ENCODE measurements at places on chromosomes 12 and 14.

DNA sequence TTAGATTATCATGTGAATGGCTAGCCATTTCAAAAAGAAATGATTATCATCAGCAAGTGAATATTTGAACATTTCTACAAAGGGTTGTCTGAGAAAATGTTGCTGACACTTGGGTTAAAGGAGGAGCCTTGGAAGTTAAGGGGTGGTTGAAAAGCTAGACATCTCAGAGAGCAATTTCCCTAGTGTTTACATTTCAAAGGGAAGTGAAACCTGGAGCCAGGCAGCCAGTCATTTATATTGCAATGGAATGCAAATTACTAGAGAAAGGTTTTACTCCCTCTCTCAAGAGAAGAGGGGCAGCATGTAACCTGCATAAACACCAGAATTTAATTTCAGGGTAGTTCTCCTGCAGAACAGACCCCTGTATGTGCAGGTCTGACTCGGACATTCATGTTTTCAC, 279.0 kb downstream of the SLC16A7 start:
- no peak for DNase-seq

DNA sequence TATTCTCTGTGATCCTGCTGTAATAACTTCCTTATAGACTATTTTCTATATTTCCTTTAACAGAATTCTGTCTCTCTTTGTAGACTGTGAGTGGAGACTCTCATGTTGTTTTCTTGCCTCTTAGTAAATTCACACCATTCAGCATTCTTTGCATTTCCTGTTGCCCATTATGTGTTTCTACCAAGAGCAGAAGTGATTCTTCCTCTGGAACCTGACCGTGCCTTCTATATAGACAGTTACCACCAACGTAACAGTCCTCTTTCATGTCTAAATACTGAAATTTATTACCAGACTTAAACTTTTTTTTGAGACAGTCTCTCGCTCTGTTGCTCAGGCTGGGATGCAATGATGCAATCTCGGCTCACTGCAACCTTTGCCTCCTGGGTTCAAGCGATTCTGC, 31.1 kb downstream of the METAP2 start:
- no peak for DNase-seq

GRCh38 chr14:36424478-36425102, 95.4 kb downstream of the NKX2-1 start:
- DNase-seq, result peak; percentile 99

DNA sequence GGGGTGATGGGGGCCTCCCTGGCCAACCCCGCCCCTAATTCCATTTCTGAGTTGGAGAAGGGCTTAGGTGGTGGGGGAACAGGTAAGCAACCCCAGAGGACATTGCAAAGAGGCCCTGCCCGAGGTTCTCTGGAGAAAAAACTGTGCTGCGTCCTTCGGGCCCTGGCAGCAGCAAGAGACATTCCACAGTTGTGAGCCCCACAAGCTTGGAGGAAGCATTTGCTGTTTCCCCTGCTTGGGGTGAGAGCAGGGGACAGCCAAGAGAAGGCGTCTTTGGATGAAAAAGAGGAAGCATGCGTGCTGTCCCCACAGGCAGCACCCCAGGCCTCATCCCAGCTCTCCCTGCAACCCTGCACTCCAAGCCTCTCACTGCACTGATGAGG, 1.3 kb downstream of the BDKRB2 start:
- DNase-seq, result no peak

- DNase-seq, result no peak
Measured at GRCh38 chr12:132216354-132216987, 72.2 kb downstream of the NOC4L start.

DNA sequence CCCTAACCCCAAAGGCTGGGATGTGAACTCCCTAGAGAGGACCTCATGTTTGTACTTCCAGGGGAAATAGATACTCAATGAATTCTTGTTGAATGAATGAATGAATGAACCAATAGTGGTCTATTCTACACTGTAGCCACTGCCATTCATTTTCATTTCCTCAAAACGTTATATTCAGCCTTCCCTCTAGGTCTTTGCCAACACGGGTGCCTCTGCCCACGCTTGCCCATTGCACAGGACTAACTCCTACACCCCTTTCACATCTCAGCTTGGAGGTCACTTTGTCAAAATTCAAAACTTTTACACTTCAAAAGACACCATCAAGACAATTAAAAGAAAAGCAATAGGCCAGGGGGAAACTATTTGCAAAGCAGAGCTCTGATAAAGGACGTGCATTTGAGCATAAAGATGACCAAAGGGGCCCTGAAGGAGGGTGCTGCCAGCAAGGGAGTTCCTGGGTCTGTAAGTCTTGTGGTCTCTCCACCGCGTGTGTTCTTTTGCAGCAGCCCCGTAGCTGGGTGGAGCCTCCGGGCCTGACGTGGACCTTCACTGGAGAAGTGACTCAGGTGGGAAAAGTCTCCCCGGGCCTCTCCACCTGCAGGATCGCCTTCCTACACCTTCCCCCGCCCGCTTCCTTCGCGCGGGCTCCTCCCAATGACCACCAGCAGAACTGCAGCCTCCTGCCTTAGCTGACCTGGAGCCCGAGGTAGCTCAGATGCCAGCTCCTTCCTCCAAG, 31.5 kb downstream of the TMEM63C start:
- DNase-seq, result peak; percentile 95

GRCh38 chr14:81312289-81312876, 87.7 kb downstream of the STON2 start:
- DNase-seq, result no peak

GRCh38 chr14:98512501-98513251, 759.3 kb downstream of the BCL11B start:
- DNase-seq, result no peak

- no peak for DNase-seq
Measured at GRCh38 chr14:23525611-23526010, 26.0 kb downstream of the ZFHX2 start.

DNA sequence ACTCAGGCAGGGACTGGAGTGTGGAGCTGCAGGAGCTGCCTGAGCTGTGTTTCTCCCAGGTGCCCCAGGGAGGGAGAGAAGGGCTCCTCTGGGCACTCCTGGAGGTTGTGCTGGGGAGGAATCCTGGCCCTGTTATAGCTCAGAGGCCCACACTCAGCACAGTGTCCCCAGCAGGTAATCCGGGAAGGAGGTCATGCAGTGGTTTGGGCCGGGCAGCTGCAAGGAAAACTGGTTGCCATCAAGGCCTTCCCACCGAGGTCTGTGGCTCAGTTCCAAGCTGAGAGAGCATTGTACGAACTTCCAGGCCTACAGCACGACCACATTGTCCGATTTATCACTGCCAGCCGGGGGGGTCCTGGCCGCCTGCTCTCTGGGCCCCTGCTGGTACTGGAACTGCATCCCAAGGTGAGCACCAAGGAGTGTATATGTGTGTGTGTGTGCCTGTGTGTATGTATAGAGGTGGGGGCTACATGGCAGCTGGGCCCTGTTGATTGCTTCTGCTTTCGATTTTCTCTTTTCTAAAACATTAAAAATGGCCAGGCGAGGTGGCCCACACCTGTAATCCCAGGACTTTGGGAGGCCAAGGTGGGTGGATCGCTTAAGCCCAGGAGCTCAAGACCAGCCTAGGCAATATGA, 2.0 kb downstream of the AMHR2 start:
- no peak for DNase-seq

DNA sequence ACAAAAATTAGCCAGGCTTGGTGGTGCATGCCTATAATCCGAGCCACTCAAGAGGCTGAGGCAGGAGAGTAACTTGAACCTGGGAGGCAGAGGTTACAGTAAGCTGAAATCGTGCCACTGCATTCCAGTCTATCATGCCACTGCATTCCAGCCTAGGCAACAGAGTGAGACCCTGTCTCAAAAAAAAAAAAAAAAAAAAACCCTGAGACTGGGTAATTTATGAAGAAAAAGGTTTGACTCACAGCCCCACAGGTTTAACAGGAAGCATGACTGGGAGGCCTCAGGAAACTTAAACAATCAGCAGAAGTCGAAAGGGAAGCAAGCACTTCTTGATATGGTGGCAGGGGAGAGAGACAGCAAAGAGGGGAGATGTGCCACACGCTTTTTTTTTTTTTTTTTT, 123.2 kb downstream of the GXYLT1 start:
- DNase-seq, result no peak

DNA sequence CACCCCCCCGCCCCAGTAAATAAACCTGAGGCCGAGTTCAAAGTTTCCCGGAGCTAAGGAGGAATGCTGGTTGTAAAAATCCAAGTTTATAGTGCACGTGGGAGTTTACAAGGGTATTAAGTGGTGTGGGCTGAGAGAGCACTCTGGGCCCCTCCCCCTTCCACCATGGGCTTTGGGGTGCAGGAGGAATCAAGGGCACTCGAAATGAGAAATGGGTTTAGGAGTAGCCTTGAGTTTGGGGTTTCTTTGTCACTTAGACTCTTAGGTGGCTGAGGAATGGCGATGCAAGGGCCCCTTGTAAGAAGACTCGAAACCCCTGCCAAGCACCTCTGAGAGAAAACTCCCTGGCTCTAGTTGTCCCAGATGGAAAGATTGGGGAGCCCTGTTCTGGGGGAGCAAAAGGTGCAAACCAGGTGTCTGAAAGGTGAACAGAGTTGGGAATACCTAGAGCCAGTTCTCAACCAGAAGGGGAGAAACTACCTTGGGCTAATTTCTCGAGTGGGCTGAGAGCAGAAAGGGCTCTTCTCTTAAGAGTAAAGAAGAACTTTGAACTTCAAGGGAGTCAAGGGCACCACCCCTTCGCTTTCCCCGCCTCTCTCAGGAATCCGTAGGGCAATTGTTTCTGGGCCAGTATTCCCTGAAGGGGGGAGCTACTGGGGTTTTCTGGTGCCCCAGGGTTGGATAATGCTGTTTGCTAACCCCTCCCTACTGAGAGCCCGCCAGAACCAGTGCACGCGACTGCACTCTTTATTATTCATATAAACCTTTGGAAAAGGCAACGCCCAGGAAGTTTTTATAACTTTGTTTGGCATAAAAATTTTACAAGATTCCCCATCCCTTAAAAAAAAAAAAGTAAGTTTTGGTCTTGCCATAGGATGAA, 4.0 kb upstream of the HOTAIR start:
- no peak for DNase-seq

All from DMS79 treated with DMSO at 0.1 percent for 48 hours (cell line).